H7 (cell line): ENCODE measurements at places on chromosomes 2 and 18.

DNA sequence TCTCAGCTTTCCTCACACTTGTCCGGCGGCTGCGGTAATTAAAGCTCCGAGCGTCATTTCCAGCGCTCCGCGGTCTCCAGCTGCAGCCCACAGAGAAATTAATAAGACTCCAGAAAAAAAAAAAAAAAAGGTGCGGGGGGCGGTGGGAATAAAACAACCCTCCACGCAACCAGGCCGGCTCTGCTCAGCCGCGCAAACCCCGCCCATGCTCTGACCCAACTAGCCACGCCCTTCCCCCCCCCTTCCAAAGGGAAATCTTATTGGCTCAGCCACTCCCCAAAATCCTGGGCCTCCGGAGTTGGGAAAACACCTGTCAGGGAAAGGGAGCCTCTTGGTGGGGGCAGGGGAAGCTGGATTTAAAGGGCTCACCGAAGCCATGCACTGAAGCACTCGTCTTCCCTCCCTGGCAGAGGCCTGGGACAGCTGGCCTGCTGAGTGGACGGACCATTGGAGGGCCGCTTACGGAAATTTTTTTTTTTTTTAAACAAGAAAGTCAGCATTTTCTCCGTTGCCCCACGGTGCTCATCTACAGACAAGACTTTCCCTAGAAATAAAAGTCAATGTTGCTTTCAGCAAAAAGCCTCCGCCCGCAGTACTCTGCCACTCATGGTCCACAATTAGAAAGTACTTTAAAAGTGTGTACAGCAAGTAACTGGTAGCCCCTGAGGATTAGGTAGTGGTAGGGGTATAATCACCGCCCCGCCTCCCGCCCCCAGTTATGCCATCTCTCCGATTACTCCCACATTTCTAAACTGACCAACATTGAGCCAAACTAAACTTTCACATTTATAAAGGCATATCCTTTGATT is 674 bp upstream of the ERBB4 start:
- DNase-seq = peak; percentile 75

DNA sequence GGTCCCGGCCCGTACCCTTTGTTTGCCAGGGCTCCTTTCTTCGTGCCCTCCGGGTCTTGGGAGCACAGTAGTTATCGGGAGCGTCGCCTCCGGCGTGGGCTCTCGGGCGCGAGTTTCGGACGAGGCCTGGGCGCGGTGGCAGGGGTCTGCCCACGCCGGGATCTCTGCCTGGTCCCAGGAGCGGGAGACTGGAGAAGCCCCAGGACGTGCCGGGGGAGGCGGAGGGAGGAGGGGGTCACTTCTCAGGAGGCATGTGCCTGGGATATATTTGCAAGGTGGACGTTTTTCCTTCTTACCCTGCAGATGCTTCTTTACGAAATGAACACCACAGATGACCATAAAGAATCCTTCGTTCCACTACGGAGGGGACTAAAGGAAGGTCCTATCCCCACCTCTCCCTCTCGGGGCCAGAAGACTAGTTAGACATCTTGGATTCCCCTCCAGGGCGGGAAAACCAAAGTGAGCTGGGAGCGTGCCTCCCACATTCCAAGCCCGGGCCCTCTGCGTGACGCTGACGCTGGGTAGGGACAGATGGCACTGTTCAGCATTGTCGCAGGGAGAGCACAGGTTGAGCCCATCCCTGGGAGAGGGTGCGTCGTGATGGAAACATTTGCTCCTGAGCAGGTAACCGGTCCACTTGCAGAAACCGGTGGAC is 483 bp upstream of the FHL2 start:
- DNase-seq = peak; percentile 45

DNA sequence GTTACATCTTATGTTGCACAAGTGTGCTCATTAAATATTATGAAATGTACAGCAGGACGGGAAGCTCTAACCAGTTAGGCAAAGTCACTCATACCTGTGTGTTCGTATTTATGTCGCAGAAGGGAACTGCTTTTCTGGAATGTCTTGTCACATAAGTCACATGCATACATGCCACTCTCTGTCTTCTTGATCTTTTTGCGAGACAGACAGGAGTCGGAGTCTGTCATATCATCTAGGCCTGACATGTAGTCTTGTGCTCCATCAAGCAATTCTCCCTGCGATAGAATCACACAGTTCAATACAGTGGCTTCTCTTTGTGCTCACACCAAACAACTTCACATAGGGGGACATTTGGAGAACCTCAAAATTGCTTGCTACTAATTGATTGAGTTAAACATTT is 123.6 kb downstream of the ZEB2 start:
- DNase-seq = no peak

- DNase-seq = no peak
These were observed 58.0 kb upstream of the CABYR start for GRCh38 chr18:24080861-24081260.

DNA sequence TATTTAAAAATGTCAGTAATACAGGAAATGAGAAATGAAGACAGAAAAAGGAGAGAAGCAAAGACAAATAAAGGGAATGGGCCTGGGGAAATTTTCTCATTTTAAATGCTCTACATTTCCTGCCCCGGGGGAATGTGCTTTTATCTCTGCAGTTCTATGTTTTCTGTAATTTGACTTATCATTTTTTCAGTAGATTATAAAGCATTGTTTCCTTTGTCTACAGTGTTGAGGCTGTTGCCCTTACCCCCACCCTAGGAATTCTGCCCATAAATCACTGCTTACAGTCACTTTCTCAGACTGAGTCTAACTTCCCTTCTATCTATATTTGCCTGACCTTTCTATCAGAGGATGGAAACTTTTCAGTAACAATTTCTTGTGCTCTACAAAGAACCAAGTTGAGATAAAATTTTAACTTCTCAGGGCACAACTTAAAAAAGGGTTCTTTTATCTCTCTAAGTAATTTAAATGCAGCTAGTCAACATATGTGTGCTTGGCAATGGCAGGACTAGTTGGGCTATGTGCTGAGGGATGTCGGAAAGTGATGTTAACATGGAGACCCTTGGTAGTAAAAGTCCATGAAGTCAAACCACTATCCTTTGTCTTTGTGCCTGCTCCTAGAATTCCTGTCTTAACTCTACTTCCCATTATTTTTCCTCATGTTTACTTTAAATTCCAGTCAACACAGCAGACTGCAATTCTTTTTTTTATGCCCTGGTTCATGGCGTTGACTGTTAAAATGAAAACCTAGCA is 146.5 kb upstream of the MMADHC start:
- no peak for DNase-seq

DNA sequence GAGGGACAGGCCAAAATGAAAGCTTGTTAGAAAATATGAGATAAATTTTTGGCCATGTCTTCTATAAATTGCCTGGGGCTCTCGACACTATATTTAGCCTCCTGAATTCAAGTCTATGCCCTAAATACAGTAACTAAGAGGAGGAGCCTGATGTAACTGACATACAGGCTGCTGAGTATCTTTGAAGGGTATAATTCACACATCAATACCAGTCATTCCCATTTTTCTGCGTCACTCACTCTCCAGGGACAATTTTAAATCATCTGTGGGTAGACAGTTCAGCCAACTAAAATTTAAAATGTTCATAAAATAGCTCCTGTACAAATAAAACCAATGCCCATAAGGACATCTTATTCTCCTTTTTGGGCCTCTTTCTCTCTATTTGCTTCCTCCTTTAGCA is 105.9 kb downstream of the AP1S3 start:
- DNase-seq = no peak

- DNase-seq = no peak
These were observed 431.8 kb upstream of the SALL3 start for GRCh38 chr18:78547817-78548216.
